ENCODE measurements at places on chromosomes 3 and 15.

DNA sequence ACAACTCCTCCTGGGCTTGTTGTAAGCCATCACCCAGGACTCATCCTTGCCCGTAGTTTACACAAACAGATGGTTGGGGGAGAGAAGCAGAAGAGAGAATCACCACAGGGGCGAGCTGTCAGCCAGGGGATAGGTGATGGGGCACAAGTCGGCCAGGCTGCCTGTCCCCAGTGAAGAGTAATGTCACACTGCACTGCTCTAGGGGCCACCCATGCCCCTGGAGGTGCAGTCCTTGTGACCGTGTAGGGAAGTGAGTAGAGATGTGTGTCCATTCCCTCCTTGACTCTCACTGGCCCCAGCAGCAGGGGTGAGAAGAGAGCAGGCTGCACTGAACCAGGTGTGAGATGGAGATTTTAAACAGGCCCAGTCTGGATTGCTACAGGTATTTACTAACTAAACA is 17.1 kb upstream of the PRSS50 start:
- no peak for DNase-seq

DNA sequence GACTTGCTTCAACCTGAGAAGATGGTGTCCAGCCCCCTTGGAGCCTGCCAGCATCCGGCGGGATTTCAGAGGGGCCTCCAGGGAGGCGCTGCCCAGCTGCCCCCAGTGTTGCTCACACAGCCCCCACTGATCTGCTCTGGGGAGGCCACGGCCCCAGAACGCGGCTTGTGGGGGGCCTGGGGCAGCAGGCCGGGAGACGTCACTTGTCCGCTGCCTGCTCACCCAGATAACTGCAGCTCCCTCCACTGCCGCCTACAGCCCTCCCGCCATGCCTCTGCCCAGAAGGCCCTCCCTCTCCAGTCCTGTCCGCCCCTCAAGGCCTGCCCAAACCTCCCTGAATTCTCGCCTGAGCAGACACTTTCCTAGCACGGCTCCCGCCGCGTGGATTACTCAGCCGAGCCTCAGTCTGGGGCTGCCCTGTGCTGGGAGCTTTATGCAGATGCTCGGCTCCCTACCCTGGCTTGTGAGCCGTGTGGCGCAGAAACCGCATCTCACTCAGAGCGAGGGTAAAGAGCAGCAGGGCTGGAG is 17.2 kb upstream of the ADIPOQ start:
- DNase-seq = no peak

GRCh38 chr15:85415783-85416182 is 35.4 kb downstream of the AKAP13 start:
- DNase-seq = no peak

DNA sequence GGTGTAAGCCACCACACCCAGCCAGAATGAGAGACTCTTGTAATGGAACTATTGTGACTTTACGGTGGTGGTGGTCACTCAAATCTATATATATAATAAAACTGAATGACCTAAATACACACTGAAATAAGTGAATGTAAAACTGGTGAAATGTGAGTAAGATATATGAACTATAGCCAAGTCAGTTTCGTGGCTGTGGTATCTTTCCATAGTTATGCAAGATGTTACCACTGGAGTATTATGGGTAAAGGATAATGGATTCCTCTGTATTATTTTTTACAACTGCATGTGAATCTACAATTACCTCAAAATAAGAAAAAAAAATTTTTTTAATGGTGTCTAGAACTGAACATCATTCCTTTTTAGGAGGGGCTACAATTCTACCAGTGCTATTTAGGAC is 21.9 kb downstream of the PIK3CB start:
- no peak for DNase-seq

- no peak for DNase-seq
Measured at GRCh38 chr15:101035611-101036010, 116.5 kb downstream of the LRRK1 start.
